ENCODE measurements at places on chromosomes 7 and 10. TPM values are rescaled to one million over a fixed set of nuclear protein-coding genes. Genes with fewer than 3 reads are reported as not detected.

The SHH gene
- 0.33 TPM for total RNA-seq

The PTPN20 gene
- total RNA-seq = 4.4 TPM

The CNPY1 gene
- total RNA-seq = not detected

The NOBOX gene
- not detected for total RNA-seq

The RBP3 gene
- not detected for total RNA-seq

The SYT15 gene
- total RNA-seq = 3.4 TPM

The OR2A1 gene
- not detected for total RNA-seq

The STAMBPL1 gene
- total RNA-seq = 10.1 TPM

The IFIT1B gene
- not detected for total RNA-seq

The DGKI gene
- total RNA-seq = not detected

The SPAG6 gene
- 0.26 TPM for total RNA-seq

The TMEM270 gene
- not detected for total RNA-seq

The RPP30 gene
- 22.8 TPM for total RNA-seq

The SEMA4G gene
- total RNA-seq = 12.5 TPM

The CACNA2D1 gene
- 5.4 TPM for total RNA-seq

The AP4M1 gene
- total RNA-seq = 11.2 TPM

The FRMPD2 gene
- not detected for total RNA-seq

The GRID1 gene
- total RNA-seq = 1.6 TPM

The MYOF gene
- total RNA-seq = 25.7 TPM

The MOGAT3 gene
- not detected for total RNA-seq

The SLC29A4 gene
- 13.2 TPM for total RNA-seq

The PGAM2 gene
- total RNA-seq = not detected

The SLC13A1 gene
- total RNA-seq = not detected

The GDF10 gene
- total RNA-seq = 8.0 TPM

The SMARCD3 gene
- 37.2 TPM for total RNA-seq

The STAG3 gene
- not detected for total RNA-seq

The ALKBH4 gene
- total RNA-seq = 60.3 TPM

The ITGA8 gene
- 0.78 TPM for total RNA-seq

The GPR141 gene
- 6.3 TPM for total RNA-seq

The CREB5 gene
- total RNA-seq = 10.4 TPM

The ADCK2 gene
- total RNA-seq = 21.1 TPM

The PLEKHS1 gene
- 7.6 TPM for total RNA-seq

The NPFFR1 gene
- not detected for total RNA-seq

The CARD11 gene
- 2.0 TPM for total RNA-seq

The ANKRD26 gene
- 10.1 TPM for total RNA-seq

The PILRA gene
- total RNA-seq = 7.0 TPM

The FGFR2 gene
- total RNA-seq = 56.0 TPM

The FAM25G gene
- total RNA-seq = not detected

The PAPOLB gene
- not detected for total RNA-seq

The CTBP2 gene
- 32.0 TPM for total RNA-seq

The ELN gene
- 92.6 TPM for total RNA-seq

The SCIN gene
- not detected for total RNA-seq

The LIPM gene
- total RNA-seq = not detected

The SFTPA1 gene
- total RNA-seq = not detected

The TMEM168 gene
- 13.7 TPM for total RNA-seq

The TCAF2 gene
- total RNA-seq = 0.66 TPM

The AEBP1 gene
- 51.9 TPM for total RNA-seq

The CLIP2 gene
- total RNA-seq = 31.6 TPM

The MKX gene
- total RNA-seq = 1.6 TPM

The UCMA gene
- not detected for total RNA-seq

The TLL2 gene
- total RNA-seq = not detected

Data from body of pancreas (tissue), 4 donors.